Stimulated activated naive CD8-positive, alpha-beta T cell treated with anti-CD3 and anti-CD28 coated beads, Interleukin-15, amount 100 ng/mL, for 72 hours (primary cell): ENCODE measurements at places on chromosomes 7 and 10.

- no peak for DNase-seq
Measured at GRCh38 chr10:69844698-69845097, 43.0 kb downstream of the COL13A1 start.

GRCh38 chr7:70744492-70744891 is 387.5 kb upstream of the GALNT17 start:
- DNase-seq: no peak

DNA sequence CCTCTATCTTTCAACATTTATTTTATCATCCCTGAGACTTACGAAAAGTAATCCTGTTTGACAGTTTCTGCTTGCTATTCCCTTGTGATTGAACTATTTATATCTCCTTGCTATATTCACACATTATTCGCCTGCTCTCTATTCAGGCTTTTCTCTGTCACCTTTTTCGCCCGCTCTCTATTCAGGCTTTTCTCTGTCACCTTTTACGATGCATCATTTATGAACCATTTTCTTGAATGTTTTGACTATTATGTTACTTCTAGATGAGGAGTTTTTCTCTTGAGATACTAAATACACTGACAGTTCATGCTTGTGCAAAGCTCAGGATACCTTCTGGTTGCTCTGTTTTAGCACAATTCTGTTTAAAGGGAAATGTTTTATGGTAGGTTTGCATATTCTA is 143.3 kb upstream of the VSTM2A start:
- no peak for DNase-seq

- DNase-seq: no peak
Measured at GRCh38 chr7:37740398-37740797, 56.8 kb downstream of the GPR141 start.

DNA sequence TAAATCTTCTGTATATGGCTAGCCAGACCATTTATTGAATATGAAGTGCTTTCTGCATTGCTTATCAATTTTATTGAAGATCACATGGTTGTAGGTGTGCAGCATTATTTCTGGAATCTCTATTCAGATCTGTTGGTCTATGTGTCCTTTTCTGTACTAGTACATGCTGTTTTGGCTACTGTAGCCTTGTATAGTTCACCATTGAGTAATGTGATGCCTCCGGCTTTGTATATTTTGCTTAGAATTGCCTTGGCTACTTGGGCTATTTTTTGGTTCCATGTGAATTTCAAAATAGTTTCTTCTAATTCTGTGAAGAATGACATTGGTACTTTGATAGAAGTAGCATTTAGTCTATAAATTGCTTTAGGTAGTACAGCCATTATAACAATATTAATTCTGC is 1187.2 kb downstream of the XPNPEP1 start:
- no peak for DNase-seq

GRCh38 chr7:142941541-142941940 is 2.3 kb downstream of the LLCFC1 start:
- DNase-seq: no peak

DNA sequence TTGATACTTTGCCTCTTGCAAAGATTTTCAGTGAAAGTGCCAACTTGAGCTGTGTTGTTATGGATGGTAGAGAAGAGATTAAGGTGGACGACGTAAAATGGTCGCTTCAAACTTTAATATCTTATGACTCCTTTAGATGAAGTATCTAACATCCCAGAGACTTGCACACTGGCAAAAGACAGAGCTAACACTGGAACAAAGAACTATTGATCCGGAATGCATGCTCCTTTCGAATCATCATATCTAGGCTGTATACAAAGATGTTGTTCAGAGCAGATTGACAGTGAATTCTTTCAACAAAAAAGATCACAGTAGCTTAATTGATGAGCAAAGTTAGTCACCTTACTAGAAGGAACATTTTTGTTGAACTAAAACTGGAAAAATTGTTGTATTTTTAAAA is 592.7 kb downstream of the NXPH1 start:
- DNase-seq: no peak

DNA sequence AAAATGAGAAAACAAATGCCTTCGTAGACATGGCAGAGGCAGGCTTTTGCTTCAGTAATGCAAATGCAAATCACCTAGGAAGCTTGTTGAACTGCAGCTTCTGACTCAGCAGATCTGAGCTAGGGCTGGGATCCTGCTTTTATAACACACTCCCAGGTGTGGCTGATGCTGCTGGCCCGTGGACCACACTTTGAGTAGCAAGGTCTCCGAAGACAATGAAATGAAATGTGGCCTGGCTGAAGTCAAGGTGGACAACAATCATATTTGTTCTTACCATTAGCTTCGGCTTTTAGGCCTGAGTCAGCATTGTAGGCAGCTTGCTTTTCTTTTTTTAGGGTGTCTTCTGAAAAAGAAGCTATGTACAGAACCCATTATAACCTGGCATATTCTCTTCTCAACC is 26.3 kb downstream of the COL17A1 start:
- no peak for DNase-seq

- no peak for DNase-seq
Measured at GRCh38 chr10:88413412-88413811, 169.7 kb downstream of the RNLS start.

GRCh38 chr7:112537822-112538387 is 57.1 kb downstream of the LSMEM1 start:
- no peak for DNase-seq

DNA sequence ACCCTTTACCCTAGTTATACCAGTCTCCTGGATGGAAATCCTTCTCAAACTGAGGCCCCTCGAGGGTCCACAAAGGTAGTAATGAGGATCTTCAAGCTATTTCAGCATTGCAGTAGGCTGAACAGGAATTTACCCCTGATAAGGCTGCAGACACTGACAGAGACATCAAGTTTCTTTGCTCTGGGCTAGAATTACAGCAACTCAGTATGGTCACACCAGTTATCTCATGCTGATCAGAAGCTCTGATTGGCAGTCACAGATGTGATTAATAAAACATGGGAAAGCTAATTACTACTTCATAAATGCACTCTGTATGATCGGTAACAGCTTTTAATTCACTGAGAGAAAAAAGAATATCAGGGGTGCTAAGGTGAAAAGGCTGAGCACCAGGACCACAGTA is 30.6 kb downstream of the FAM204A start:
- DNase-seq: no peak

DNA sequence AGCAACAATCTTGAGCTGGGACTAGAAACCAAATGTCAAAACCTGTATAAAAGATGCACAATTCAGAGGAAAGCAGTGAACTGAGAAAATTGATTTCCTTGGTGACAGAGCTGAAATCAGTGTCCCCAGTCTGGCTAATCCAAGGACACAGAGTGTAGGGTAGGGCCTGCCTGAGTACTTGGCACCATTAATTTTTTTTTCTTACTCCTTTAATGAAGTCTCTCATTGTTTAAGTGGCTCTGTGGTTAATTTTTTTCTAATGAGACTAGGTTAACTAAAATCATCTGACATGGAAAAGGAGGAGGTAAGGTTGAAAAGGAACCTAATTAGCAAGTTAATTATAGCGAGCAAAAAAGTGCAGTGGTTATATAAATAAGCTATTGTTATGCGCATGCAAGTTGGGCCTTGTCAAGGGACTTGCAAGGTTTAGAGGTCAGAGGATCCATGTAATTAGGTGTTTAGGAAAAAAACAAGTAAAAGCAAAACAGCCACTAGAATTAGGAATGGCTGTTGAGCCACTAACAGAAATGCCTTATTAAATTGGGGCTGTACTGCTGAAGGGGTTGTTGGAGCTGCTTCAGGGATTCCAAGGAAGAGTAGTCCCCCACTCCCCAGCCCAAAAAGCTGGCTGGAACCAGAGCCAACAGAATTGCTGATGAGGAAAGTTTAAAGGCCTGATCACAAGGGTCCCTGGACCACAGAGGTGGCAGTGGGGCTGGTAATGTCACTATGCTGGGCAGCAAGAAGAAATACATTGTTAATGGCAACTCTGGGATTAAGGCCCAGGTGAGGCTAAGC is 58.9 kb upstream of the STRIP2 start:
- no peak for DNase-seq

DNA sequence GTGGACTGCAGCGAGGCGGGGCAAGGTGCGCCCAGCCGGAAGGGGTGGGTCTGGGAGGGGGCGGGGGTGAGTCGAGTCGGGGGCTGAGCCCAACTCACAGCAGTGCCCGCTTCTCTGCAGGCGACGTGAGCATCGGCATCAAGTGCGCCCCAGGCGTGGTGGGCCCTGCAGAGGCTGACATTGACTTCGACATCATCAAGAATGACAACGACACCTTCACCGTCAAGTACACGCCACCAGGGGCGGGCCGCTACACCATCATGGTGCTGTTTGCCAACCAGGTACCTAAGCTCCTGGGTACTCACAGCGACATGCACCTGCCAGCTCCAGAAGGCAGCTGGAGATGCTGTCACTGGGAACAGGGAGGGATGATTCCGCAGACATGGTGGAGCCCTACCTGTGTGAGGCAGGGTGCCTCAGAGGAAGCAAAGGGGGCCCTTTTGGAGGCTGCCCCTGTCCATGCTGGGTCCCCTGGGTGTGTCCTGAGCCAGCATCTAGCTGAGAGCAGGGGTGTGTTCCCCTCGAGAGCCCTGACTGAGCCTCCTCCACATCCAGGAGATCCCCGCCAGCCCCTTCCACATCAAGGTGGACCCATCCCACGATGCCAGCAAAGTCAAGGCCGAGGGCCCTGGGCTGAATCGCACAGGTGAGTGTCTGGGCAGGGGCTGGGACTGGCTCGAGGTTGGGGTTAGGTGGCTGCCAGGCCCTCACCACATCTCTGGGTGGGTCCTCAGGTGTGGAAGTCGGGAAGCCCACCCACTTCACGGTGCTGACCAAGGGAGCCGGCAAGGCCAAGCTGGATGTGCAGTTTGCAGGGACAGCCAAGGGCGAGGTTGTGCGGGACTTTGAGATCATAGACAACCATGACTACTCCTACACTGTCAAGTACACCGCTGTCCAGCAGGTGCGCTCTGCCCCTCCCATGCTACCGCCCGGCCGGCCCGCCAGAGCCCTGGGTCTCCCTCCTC is 12.8 kb downstream of the FLNC start:
- no peak for DNase-seq

- DNase-seq: peak; percentile 56
Measured at GRCh38 chr7:111076205-111076604, 14.7 kb upstream of the LRRN3 start.

DNA sequence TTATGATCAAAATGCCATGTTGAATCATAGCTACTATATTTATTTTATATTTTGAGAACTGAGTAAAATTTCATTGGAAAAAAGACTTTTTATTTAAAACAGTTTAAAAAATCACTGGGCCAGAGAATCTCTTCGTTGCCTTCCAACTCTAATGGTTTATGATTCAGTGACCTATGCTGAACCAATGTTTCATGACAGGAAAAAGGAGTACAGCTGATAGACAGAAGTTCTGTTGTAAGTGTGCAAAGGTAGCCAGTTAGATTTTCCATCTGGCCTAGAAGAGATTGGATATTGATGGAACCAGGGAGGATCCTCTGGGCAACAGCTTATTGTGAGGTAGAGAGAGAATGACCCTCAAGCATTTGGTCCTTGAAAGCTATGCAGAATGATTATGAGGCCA is 745.8 kb downstream of the SUGCT start:
- DNase-seq: no peak

DNA sequence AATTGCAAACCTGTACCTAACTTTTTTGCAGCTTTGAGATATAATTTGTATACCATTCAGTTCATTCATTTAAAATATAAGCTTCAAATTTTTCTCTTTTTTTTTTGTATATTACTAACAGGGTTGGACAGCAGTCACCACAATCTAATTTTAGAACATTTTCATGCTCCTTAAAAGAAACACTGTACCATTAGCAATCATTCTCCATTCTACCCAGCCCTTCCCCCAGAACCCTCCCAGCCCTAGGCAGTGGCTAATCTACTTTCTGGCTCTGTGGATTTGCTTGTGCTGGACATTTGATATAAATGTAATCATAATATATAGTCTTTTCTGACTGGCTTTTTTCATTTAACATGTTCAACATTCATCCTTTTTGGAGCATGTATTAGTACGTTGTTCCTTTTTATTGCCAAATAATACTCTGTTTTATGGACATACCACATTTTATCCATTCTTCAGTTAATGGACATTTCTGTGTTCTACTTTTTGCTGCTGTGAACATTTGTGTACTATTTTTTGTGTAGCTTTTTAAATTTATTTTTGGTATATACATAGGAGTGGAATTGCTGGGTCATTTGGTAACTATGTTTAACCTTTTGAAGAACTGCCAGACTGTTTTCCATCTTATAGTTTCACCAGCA is 40.9 kb upstream of the ST7 start:
- DNase-seq: no peak

DNA sequence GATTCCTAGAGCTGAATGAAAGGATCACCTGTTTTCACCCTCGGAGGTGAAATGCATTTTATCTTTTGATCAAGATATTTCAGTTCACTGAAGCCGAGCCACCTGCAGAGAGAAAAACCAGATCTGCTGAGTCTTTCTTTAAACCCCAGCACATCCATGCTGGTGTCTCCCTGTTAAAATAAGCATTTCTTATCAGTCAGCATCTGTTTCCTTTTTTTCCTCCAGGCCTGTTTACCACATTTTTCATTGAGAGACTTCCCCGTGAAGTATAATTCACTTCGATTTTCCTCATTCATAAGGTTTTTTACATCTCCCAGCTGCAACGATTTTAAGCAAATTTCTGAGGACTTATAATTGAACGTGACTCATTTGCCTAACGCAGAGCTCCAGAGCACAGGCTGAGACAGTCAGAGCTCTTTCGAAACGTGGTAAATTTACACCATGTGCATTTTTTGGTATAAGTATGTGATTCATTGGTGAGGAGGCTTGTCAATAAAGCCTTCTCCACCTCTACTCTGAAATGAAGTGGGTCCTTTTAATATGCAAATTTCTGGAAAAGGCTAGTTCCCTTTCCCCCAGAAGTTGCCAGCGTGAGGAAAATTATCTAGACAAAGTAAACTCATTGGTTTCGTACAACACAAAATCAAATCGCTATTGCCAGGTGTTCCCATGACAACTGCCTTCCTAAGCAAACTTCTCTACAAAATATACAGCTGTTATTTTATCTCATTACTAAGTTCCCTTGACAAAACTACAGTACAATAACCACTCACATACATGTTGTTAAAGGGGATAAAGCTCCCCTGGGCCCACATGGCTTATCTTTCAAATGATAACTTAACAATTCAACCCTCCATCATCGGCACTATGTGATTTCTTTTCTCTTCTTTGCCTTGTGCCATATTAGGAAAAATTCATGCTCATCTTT is 374.8 kb upstream of the AKR1E2 start:
- no peak for DNase-seq
